ENCODE measurements at places on chromosomes 3 and 15.

DNA sequence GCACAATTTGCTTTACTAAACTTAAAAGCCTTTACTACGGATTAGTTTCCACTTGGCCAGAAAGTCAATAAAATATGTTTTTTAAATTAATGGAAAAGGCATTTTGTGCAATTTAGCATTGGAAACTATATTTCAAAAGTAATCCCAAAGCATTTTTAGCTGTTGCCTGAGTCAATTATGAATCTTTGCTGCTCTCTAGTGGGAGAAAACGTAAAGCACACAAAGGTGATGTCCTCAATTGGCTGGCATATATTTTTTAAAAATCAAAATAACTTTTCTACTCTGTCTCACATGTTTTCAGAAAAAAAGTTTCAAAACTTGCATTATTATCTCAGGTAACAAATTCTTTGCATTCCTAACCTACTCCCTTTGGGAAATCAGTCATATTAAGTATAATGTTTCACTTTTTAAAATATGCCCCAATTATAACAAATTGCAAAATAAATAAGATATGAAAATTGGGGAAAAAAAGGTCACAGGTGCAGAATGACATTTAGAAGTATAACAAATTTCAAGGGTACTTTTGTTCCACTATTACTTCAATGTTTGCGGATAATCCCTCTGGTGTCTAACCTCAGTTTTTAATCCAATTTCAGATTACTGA, 47.2 kb upstream of the TEX55 start:
- peak; percentile 65 for DNase-seq

- no peak for DNase-seq
These were observed 26.2 kb downstream of the SLC12A8 start for GRCh38 chr3:125186261-125186787.

DNA sequence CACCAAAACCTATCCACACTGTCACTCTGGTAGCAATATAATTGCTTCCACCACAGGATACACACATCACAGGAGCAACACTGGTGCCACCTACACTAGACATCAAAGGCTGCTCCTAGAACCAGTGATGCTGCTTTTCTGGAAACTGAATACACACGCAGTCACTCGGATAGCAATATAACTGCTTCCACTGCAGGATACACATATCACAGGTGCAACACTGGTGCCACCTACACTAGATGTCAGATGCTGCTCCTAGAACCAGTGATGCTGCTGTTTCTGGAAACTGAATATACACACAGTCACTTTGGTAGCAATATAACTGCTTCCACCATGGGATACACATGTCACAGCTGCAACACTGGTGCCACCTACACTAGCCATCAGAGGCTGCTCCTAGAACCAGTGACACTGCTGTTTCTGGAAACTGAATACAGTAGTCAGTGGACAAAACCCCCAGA, 6.9 kb upstream of the TNFSF10 start:
- no peak for DNase-seq

GRCh38 chr3:178117641-178118040, 418.6 kb upstream of the KCNMB2 start:
- DNase-seq, result no peak

DNA sequence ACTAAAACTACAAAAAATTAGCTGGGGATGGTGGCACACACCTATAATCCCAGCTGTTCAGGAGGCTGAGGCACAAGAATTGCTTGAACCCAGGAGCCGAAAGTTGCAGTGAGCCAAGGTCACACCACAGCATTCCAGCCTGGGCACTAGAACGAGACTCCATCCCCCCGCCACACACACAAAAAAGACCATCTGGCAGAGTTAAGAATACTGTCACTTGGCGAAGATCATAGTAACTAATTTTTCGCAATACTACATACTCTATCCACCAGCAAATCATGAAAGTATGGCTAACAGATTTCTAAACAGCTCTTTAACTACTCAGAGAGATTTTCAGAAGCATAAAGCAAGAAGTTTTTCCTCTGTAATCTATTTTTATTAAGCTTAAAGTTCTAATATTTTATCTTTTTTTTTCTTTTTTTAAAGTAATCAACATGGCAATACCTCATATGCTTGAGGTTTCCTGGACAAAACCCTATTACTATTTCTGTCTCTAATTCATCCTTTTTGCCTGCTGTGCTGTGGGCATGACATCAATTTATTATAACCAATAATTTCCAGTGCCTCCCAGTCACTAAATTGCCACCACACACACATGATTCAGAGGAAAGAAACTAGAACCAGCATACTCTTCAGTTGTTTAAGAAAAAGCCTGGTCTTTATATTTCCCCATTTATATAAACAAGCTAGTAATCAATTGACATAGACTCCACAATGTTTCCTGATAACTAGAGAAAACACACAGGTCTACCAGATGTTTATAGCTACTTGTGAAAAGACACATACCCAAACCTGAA, 46.9 kb downstream of the CHSY1 start:
- DNase-seq, result no peak

DNA sequence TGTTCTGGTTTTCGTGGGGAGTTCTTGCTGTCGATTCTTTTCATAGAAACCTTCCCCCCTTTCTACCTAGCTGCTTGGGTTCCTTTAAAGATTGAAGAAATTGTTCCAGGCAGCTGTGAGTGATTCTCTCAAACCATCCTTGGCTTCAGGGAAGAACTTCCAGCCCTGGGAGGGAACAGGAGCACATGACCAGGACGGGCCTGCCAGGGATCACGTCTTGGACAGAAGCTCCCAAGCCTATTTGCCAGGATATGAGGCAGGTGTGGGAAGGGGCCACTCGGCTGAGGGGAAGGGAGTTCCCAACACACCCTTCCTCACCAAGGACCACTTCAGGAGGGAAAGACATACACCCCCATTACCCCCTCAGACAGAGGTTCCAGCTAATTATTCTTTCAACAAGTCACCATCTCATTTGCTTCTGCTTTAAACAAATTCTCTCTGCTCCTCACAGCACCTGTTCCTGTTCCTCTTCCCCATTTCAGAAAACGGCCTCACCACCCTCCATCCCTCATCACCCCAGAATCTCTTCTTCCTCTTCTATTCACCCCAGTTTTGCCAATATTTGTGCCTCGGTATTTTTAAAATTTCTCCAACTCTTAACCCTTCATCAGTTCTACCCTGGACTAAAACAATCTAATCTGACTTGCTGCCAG, 62.5 kb downstream of the WHAMM start:
- DNase-seq, result no peak

- DNase-seq, result no peak
These were observed 159.3 kb upstream of the GAP43 start for GRCh38 chr3:115464036-115464435.

- no peak for DNase-seq
These were observed 116.1 kb downstream of the ANP32A start for GRCh38 chr15:68704496-68705021.

Data from NCI-H2081 (cell line).